Sciatic nerve (tissue), 2 donors: ENCODE measurements at places on chromosomes 2 and 18. TPM values are rescaled to one million over a fixed set of nuclear protein-coding genes. Genes with fewer than 3 reads are reported as not detected.

CD207 gene
- total RNA-seq: 1.4 TPM

GRCh38 chr2:194182888-194183287 is 1474.1 kb upstream of the SLC39A10 start:
- no peak for DNase-seq

DNA sequence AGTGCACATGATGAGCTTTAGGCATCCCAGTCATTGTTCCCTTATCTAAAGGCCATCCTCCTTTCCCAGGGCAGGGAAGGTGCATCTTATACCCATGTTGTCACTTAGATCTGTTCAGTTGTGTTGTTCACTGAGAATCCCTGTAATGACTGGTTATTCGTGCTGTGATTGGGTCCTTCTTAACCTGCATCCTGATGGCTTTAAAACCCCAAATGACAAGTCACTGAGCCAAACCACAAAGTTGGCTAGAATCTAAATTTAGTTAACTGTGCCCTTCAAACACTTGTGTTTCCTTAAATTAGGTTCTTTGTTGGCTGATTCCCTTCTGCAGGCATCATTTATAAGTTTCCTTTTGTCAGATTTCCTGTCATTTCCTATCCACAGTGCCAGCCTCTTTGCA is 58.5 kb upstream of the SLC16A14 start:
- DNase-seq: no peak

KCNK3 gene
- total RNA-seq: 0.53 TPM

OTOS gene
- not detected for total RNA-seq

- DNase-seq: peak; percentile 86
These were observed 5.5 kb downstream of the SLC11A1 start for GRCh38 chr2:218387369-218388194.

ARHGAP15 gene
- total RNA-seq: 119 TPM

DNA sequence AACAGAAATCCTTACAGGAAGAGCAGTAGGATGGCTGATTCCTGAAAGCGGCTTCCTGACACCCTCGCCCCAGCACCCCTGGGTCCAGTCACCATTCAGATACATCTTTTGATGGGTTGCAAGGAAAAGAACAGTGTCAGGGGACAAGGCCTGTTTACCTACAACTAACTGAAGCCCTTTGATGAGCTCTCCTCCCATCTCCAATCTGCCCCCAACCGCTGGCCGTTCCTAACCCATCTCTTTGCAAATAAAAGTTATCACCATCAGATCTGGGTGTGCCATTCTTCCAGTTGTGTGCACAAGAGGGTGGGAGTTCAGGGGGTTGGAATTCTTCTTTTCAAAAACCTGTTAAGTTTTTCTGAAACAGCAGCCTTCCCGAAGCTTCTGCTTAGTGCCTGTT is 48.9 kb downstream of the ARL4C start:
- DNase-seq: no peak

ST8SIA5 gene
- total RNA-seq: 0.22 TPM

GRCh38 chr2:190583507-190584337 is 49.2 kb upstream of the NEMP2 start:
- no peak for DNase-seq

RBM44 gene
- total RNA-seq: 1.2 TPM

DNA sequence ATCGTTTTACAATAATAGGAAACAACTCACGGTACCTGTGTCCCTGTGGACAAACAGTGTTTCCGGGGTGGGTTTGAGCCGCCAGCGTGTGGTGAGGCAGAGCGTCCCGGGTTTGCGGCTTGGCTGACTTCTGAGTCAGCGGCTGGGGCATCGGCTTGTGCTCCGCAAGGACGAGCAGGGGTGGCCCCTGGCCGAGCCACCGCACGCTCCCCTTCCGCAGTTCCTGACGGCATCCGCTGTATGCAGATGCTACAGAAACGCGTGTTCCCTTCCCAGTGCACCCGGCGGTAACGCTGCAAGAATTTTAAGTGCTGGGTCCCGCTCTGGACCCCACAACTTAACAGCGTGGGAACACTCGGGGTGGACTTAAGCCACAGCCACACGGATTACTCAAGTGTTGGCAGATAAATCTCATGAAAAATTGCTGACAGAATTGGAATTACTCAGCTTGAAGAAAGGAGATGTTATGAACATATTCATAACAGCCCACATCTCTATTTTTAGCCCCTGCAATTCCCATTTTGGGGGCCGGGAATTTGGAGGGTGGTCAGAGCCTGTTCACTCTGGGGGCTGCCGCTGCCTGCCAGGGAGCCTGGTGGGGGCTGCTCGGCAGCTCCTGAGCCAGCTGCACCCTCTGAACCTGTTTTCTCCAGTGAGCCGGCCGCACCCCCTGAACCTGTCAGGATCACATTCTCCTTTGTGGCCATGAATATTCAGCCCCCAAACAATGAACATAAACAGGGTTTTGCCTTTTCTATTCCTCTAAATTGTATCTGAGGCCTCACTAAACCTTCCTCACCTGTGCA is 12.6 kb upstream of the KCNG2 start:
- peak; percentile 33 for DNase-seq

- no peak for DNase-seq
These were observed 78.2 kb downstream of the EHBP1 start for GRCh38 chr2:62783679-62784078.

CD8A gene
- 2.6 TPM for total RNA-seq

GPR75 gene
- 2.5 TPM for total RNA-seq

NEU2 gene
- total RNA-seq: not detected

- no peak for DNase-seq
These were observed 88.9 kb upstream of the SERPINE2 start for GRCh38 chr2:224127871-224128501.

USP34 gene
- 154 TPM for total RNA-seq

- no peak for DNase-seq
These were observed 239.1 kb downstream of the SCG2 start for GRCh38 chr2:223363085-223363484.

MROH2A gene
- total RNA-seq: not detected

EIPR1 gene
- total RNA-seq: 14.7 TPM

DNA sequence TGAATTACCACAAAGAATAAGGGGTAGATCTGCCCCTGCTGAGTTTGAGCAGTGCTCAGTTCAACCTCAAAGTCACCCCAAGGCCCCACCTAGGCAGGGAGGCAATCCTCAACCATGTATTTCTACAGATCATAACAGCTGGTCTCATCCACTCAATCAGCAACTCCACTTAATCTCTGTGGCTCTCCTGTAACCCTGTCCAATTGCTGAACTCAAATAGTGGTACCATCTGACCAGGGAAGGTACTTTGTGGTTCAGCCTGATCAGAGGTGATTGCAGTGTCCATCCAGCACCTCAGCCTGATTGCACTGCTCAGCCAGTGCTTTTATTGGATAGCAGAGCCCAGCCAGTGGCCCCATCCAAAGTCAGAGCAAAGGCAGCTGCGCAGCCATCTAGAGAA is 91.0 kb upstream of the SLC4A10 start:
- no peak for DNase-seq

DNA sequence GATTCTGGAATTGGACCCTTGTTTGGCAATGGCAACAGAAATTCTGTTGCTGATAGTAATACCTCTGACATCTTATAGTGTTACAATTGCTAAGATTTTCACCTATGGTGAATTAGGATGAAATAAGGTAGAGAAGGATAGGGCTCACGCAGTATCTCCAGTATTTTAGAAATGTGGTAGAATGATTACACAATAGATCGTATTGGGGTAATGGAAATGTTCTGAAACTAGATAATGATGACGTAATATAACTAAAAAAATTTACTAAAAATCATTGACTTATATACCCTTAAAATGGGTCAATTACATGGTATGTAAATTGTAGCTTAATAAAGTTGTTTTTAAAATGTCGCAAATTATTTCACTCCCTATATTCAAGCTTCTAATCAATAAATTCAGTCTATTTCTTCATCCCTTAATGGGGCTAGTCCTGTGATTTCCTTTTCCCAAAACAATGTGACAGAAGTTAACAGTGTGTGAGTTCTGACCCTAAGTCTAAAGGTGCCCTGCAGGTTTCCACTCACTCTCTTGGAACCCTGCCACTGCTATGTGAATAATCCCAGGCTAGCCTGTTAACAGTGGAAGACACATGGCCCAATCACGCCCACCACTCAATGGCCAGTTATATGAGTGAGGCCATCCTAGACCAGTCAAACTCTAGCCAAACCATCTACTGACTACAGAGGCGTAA is 31.2 kb downstream of the USP37 start:
- no peak for DNase-seq

- DNase-seq: no peak
These were observed 3.7 kb upstream of the FEV start for GRCh38 chr2:218988650-218989049.

DNA sequence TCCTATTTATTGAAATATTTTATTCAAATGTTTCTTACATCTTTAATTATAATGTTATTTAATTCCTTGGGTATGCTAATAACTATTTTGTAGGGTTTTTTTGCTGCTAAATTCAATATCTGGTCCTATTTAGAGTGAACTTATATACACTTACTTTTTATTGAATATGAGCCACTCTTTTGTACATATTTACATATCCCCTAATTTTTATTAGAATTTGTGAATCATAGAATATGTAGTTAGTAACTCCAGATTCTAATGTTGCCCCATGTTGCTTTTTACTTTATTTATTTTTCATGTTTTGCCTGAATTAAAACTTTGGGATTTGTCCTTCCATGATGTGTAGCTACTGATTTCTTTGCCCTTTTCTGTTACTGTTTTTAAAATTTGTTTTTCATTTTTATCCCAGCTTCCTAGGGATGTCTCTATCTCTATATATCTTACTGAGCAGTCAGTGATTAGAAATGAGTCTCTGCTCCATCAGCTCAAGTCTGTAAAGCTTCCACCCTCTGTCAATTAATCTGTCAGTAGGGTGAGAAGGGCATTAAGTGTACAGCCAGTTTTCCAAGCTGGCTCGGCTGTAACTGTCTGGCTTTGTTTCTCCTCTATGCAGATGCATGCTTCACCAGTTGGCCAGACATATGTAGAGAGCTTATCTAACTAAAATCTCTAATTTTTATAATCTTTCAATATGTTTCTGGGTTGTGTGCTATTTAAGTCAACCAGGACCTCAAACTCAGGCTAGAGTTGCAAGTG is 256.9 kb downstream of the CDH19 start:
- DNase-seq: no peak

PSMA8 gene
- total RNA-seq: not detected

DNA sequence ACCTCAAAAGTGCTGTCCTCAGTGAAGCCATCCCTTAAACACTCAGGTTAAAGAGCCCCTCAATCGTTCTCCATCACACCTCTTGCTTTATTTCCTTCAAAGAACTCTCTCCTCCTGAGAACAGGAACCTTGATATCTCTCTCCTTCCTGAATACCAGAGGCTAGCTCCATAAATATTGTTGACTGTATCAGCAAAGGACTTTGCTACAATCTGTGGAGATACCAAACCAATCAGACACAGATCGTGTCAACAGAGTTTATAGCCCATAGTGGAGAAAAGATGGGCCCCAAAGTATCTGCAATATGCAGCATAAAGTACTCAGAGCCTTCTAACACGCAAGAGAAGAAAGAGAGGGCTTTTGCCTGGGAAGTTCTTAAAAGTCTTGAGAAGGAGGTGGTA is 36.4 kb downstream of the PLEKHM3 start:
- DNase-seq: no peak

TNFRSF11A gene
- total RNA-seq: 2.7 TPM

GRCh38 chr2:179349670-179350303 is 85.2 kb upstream of the SESTD1 start:
- no peak for DNase-seq

RTTN gene
- total RNA-seq: 25.3 TPM

CYS1 gene
- 9.3 TPM for total RNA-seq

SLC30A3 gene
- total RNA-seq: not detected
